ENCODE measurements at places on chromosomes 3 and 15.

DNA sequence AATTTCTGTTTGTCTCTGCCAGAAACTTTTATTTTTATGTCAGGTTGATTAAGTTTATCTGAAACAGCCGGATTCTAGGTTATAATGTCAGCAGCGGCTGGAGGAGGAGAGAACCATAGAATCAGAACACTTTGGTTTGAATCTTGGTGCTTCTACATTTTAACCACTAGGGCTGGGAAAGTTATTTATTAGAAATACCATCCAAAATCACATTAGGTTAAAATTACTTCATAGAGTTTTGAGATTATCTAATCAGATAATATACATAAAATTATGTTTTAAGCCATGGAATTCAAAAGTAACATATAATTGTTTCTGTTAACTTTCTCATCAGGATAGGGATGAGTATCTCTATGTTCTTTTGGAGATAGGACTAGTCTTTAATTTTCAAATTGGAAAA is 502.9 kb downstream of the ROBO1 start:
- no peak for DNase-seq

DNA sequence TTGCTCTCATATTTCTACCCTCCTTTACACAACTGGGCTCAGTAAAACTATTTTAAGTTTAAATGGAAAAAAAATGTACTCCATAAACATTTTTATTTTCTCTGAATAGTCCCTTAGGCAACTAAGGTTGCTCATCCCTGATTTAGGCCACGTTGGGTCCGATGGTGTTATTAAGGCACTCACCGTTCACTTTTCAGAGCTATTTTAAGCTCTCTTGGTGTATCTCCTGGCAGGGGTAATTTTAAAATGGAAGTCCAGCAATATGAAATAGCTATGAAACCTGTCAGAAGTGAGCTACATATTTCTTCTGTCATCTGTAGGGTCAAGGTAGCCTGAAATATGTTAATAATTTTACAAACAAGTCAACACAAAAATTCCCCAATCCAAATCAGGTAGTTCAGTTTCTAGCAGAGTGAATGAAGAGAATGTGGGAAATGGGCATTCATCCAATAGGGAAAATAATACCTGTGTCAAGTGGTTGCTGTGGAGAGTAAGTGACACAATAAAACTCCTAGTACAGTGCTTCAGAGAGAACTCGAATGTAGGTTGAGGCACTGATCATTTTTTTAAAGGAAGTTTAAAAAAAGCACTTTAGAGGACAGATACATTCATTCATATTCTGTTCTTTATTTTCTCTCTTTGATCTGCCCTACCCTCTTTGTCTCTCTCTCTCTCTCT is 209.3 kb upstream of the FEZF2 start:
- no peak for DNase-seq

- DNase-seq, result no peak
Observed at GRCh38 chr15:67495585-67495984, 25.3 kb upstream of the C15orf61 start.

DNA sequence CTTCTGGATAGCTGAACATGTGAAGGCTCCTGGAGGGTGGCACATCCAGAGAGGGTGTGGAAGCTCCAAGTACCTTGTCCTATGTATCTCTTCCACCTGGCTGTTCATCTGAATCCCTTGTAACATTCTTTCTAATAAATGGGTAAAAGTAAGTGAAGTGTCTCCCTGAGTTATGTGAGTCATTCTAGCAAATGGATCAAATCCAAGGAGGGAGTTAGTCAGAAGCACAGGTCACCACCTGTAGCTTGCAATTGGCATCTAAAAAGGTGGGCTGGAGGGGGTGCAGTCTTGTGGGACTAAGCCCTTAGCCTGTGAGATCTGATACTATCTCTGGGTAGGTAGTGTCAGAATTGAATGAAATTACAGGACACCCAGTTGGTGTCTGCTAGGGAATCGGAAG is 71.0 kb downstream of the WWTR1 start:
- DNase-seq, result no peak

DNA sequence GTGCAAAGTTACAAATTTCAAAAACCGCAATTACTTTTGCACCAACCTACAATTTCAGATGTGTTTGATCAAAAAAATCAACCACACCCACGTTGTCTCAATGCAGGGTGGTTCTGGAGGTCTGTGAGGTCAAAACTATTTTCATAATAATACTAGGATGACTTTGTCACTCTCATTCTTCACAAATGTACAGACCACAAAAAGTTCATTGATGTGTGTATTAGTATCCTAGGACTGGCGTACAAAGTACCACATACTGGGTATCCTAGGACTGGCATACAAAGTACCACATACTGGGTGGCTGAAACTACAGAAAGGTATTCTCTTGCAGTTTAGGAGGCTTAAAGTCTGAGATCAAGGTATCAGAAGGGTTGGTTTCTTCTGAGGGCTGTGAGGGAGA is 13.0 kb downstream of the SUCLG2 start:
- no peak for DNase-seq

GRCh38 chr3:53030619-53031449 is 15.0 kb downstream of the SFMBT1 start:
- no peak for DNase-seq

GRCh38 chr3:126488185-126488584 is 12.5 kb upstream of the ZXDC start:
- DNase-seq, result no peak

DNA sequence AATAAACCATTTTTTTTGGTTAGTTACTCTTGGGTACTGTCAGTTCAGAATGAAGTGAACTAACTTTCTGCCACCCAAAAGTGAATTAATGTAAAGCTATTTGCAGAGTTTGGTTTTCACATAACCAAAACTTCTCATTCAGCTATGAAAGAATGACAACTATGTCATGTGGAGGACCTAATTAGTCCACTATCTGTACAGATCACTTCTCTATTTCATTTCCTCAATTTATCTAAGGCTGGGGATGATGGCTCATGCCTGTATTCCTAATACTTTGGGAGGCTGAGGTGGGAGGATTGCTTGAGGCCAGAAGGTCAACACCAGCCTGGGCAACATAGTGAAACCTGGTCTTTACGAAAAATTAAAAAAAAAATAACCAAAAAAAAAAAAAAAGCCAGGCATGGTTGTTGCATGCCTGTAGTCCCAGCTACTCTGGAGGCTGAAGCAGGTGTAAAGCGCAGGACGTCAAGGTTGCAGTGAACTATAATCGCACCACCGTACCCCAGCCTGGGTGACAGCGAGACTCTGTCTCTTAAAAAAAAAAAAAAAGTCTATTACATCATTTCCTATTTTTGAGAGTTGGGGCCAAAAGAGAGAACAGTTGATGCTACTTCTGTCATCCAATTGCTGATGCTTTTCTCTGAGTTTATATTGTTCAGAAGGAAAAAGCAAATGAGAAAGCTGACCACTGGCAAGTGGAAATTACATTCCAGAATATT is 8.7 kb downstream of the HYPK start:
- peak; percentile 68 for DNase-seq

DNA sequence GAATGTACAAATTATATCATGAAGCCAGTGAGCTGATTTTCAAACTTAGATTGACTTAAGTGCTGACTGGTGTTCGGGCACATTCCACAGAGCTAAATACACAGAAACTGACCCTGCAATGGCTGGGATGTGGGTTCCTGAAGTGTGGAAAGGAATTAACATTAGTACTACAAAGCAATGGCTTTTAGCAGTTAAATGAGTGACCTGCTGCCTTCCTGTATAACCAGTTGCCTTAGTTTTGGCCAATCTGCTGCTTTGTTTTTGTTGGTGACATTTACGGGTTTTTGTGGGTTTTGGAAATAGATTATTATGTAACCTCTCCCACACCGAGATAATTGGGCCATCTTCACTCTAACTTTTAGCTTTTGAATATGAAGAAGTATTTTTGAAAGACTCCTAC is 2.4 kb upstream of the SKIC8 start:
- no peak for DNase-seq

DNA sequence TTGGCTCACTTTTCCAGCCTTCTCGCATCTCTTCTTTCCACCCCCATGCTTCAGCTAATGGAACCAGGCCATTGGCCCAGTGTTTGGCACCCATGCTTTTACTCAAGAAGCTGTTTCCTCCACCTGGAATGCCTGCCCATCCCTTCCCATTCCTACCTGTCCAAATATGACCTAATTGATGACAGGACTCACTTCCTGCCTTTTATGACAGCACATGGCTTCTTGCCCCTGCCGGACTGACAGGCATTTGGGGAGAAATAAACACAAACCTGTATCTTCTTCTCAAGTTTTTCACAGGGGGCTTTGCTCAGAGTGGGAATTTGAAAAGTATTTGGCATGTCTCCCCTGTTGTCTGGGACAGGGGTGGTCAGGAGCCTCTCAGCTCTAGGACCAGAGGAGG is 120.1 kb downstream of the ABHD5 start:
- DNase-seq, result no peak

DNA sequence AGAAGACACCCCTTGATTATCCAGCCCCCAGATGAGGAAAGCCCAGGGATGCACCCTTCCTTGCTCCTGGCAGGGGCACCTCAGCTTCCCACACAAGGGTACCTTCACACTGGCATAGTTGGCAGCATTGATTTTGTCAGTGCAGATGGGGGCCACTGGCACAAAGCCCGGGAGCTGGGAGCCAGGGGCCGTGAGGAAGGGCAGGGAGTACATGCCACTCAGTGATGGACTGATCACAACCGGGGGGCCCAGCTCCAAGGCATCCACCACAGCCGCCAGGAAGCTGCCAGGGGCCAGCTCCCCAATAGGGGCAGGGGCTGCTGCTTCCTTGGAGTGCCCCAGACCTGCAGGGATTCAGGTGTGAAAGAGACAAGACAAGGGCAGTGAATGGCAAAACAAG is 2.6 kb upstream of the PCBP4 start:
- no peak for DNase-seq

DNA sequence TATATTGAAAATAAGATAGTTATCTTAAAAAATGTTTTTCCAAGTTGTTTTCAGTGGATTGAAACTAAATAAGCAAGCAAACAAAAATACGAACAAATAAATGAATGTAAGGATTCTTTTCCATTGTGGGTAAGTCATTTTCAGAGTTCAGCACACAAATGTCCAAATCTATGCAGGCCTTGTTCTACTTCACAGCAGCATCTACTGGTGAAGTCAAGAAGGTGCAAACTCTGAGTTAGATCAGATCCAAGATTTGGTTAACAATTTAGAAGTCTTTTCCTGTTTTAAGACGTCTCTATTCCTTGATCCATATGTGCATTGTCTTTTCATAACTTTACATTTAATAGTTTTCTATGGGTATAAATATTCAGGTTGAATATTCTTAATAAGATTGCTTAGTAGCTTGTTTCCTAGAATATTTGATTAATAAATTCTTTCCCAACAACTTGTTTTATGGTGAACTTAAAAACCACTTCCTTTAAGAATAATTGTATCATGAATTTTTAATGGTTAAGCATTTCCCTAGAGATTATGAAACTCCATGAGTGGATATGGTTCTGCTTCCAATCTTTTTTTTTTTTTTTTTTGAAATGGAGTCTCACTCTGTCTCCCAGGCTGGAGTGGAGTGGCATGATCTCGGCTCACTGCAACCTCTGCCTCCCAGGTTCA is 10.5 kb downstream of the PTX3 start:
- DNase-seq, result no peak

GRCh38 chr3:99575683-99576082 is 62.7 kb upstream of the COL8A1 start:
- no peak for DNase-seq

- no peak for DNase-seq
Observed at GRCh38 chr15:71971905-71972304, 146.0 kb downstream of the MYO9A start.

- peak; percentile 59 for DNase-seq
Observed at GRCh38 chr15:52683580-52683979, 4.4 kb upstream of the ATOSA start.

DNA sequence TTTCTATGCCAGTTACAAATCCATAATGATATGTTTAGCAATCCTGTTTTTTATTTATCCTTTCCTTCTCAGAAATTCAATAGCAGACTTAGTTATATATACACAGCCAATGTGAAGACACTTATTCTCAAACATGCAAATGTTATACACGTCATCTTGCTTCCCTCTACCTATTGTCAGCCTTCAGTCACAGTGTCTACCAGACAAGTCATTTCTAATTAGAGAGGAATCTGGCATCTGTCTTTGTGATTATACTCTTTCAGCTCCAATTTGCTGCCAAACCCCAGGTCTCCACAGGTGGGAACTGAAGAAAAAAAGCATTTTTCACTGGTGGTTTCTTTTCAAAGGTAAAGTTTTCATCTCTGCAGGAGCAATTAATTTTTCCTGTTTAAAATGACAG is 793.1 kb downstream of the AGBL1 start:
- DNase-seq, result no peak

- DNase-seq, result no peak
Observed at GRCh38 chr15:49645277-49645676, 24.4 kb downstream of the DTWD1 start.

- DNase-seq, result peak; percentile 55
Observed at GRCh38 chr15:77187751-77188464, 117.0 kb upstream of the TSPAN3 start.

- no peak for DNase-seq
Observed at GRCh38 chr15:40034186-40034946, 4.6 kb downstream of the SRP14 start.

DNA sequence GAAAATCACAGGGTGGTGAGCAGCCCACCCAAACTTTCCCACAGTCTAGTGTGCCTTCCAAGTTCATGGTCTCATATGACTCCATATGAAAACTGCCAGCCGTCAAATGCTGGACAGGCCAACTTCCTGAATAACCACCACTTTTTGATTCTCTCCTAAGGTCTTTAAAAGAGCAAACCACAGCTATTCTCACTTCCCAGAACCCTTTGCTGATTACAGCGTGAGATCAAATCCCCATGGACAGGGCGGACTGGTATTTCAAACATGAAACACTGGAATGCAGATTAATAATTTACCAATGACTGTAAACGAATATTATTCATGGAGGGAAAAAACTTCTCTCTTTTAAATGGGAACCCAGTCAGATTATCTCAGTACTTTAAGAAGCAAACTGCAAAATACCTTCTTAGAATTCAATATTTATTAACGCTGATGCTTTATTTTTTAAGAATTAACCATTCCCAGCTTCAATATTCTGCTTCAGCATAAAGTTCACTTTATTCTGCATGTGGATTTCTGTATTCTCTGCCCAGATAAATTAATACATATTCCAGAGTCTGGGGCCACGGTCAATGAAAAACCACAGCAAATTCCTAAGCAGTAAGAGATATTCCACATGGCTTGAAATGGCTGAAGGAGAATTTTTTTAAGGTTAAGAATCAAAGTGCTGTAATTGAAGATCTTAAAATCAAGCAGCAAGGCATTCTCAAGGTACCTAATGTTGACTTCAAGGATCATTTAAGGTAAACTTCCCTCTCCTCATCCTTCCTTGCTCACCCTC is 42.9 kb downstream of the MYO1E start:
- no peak for DNase-seq

DNA sequence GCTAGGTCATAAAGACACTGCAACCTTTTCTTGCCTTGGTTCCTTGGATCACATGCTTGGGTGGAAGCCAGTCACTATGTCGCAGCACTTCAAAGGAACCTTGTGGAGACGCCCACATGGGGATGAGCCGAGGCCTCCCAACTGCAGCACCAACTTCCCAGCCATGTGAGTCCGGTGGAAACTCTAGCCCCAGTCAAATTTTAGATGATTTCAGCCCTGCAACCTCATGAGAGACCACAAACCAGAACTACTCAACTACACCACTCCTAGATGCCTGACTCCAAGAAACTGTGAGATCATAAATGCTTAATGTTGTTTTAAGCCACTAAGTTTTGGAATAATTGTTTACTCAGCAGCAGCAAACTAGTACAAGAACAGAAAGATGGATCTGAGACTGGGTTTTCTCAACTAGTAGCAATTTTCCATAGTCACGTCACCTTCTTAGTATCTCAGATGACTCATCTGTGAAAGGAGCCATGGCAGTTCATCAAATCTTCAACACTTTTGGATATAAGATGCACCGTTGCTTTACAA is 86.5 kb downstream of the MB21D2 start:
- DNase-seq, result no peak

GRCh38 chr3:107235928-107236315 is 141.3 kb upstream of the CCDC54 start:
- peak; percentile 69 for DNase-seq
